ENCODE measurements at places on chromosomes 4 and X.

DNA sequence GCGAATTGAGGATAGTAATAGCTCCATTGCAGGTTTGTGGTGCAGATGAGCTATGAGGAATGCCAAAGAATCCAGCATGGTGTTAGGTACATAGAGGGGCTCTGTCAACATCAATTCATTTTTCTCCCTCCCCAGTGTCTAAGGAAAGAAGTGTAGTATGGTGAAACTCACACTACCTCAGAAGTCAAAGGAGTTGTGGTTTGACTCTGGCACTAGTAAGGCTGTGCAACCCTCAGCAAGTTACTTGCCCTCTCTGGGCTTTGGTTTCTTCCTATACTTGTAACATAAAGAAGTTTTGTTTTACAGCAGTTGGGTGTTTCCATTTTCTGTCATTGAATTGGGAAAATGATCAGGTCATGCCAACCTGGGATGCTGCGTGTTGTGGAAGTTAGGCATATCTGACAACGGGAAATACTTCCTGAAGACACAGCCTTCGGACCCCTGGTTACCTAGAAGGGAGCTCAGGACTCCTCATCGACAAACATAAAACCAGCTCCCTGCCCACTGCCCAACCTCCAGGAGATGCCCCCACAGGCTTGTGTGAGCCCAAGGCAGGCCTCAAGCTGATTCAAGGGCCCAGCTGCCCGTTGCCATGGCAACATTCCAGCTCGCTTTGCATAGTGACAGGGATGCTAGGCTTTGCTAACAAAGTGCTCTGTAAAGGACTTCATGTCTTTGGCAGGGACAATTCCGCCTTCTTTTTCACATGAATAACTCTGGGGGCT is 71.4 kb downstream of the RTL5 start:
- no peak for DNase-seq

GRCh38 chr4:174935607-174936006 is 17.4 kb downstream of the ADAM29 start:
- no peak for DNase-seq

GRCh38 chr4:182924497-182924896 is 7.3 kb upstream of the DCTD start:
- DNase-seq: no peak

GRCh38 chr4:83153417-83153816 is 38.9 kb upstream of the PLAC8 start:
- DNase-seq: no peak

DNA sequence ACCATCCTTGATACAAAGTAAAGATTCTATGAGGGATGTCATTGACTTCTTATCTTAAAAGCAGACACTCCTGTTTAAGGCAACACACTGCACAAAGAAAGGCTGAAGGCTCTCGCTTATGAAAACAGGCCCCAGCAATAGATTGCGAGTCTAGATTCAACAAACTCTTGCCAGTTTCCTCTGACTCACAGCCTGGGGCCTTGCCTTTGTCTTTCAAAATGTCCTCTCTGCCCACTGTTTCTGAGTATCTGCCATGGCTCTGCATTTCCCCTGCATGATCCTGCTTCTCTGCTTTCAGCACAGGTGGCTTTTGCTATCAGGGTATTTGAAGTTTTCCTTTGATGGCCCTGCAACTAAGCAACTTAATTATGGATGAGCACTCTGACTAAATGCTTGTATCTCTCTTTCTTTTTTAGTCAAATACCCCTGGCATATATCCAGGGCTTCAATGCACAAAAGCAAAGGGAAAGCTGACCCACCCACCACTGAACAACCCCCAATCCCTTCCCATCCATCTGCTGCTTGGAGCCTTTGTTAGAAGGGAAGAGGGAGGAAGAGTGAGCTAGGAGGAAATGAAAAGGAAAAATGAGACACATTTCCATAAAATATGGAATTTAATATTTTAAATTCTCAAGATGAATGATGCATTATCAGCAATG is 32.2 kb downstream of the NDP start:
- DNase-seq: no peak
